Glutamatergic neuron (in vitro differentiated cells): ENCODE measurements at places on chromosomes 5 and 9. TPM values are rescaled to one million over a fixed set of nuclear protein-coding genes. Genes with fewer than 3 reads are reported as not detected.

GRCh38 chr9:36461323-36461722 is 61.3 kb upstream of the RNF38 start:
- DNase-seq, result no peak
- no peak overlapping the region for H3K4me3 ChIP-seq
- no peaks in the 10 kb centered on the region for H3K4me1 ChIP-seq
- H3K36me3 ChIP-seq, result no peaks in the 10 kb centered on the region
- no peak overlapping the region for H3K27ac ChIP-seq

- peaks cover 6% of the 10 kb centered on the region for H3K4me1 ChIP-seq
- no peak overlapping the region for H3K27ac ChIP-seq
- H3K27me3 ChIP-seq, result no peaks in the 10 kb centered on the region
- no peak for DNase-seq
- H3K4me3 ChIP-seq, result no peak overlapping the region
- no peaks in the 10 kb centered on the region for H3K36me3 ChIP-seq
Observed at GRCh38 chr5:151240924-151241635, 11.9 kb upstream of the GM2A start.

- no peak overlapping the region for H3K27ac ChIP-seq
- H3K36me3 ChIP-seq, result no peaks in the 10 kb centered on the region
- no peaks in the 10 kb centered on the region for H3K27me3 ChIP-seq
- peak; percentile 66 for DNase-seq
Observed at GRCh38 chr9:4548811-4549725, 58.8 kb downstream of the SLC1A1 start.

- no peaks in the 10 kb centered on the region for H3K36me3 ChIP-seq
- H3K4me1 ChIP-seq, result peaks cover 2% of the 10 kb centered on the region
- H3K27me3 ChIP-seq, result peaks cover 3% of the 10 kb centered on the region
- no peak overlapping the region for H3K27ac ChIP-seq
- H3K4me3 ChIP-seq, result no peak overlapping the region
- no peak for DNase-seq
Observed at GRCh38 chr9:129310666-129311350, 132.7 kb upstream of the IER5L start.

- peak overlapping the region; percentile 84 for H3K27ac ChIP-seq
- H3K27me3 ChIP-seq, result peaks cover 5% of the 10 kb centered on the region
- H3K36me3 ChIP-seq, result no peaks in the 10 kb centered on the region
- H3K4me1 ChIP-seq, result peaks cover 24% of the 10 kb centered on the region
- no peak overlapping the region for H3K4me3 ChIP-seq
- peak; percentile 43 for DNase-seq
Observed at GRCh38 chr5:116989995-116990394, 415.4 kb upstream of the SEMA6A start.

Gene SPINK6
- total RNA-seq, result not detected

Gene PCDHB5
- 72.2 TPM for total RNA-seq

Gene DRD1
- not detected for total RNA-seq

Gene IER5L
- total RNA-seq, result 36.0 TPM
